ENCODE measurements at places on chromosomes 11 and 22. TPM values are rescaled to one million over a fixed set of nuclear protein-coding genes. Genes with fewer than 3 reads are reported as not detected.

Gene IL10RA
- total RNA-seq = 239 TPM

Gene TBX10
- total RNA-seq = not detected

Gene C11orf97
- total RNA-seq = not detected

Gene OR4A16
- not detected for total RNA-seq

DNA sequence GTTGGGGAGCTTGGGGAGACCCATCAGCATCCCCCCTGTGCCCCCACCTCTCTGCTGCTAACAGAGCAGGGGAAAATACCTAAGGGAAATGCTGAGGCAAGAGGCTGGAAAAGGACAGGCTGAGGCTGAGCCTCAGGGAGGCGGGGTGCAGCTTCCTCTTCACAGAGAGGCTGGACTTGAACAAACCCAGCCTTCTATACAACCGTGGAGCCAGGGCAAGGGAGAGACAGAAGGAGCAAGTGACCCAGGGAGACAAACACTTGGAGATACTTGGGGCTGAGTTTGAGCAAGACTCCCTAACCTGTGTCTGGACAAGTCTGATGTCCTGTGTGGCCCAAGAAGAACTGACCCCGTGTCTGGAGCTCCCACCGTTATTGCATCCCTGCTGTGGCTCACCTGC lies at the start of gene SLCO2B1:
Gene SLCO2B1, plus strand, starts transcription at position 229 of the 400 bp plus-strand sequence. CDS start 275 bp downstream, outside the sequence.
- peak within 1 kb of the TSS; percentile 54 for H3K27ac ChIP-seq
- no peaks in the 10 kb centered on the region for H3K36me3 ChIP-seq
- H3K4me1 ChIP-seq = peaks cover 15% of the 10 kb centered on the region

DNA sequence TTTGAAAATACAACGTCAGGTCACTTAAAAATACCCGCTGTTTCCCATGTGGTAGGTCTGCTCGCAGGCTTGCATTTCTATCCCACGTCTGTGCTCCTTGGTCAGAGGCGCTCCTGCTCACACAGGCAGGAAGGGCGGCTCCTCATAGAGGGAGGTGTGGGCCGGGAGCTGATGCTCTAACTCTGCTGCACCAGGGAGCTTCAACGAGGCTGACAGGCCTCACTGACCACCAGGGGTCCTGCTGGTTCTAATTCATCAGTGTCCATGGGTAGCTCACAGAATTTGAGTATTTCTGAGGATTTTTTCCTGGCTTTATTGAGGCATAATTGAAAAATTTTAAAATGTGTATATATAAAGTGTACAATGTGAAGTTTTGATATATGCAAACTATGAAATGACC lies 68.5 kb downstream of the PIWIL3 start:
- no peak overlapping the region for H3K27ac ChIP-seq
- DNase-seq = no peak
- H3K4me1 ChIP-seq = no peaks in the 10 kb centered on the region
- H3K27me3 ChIP-seq = peaks cover 8% of the 10 kb centered on the region

DNA sequence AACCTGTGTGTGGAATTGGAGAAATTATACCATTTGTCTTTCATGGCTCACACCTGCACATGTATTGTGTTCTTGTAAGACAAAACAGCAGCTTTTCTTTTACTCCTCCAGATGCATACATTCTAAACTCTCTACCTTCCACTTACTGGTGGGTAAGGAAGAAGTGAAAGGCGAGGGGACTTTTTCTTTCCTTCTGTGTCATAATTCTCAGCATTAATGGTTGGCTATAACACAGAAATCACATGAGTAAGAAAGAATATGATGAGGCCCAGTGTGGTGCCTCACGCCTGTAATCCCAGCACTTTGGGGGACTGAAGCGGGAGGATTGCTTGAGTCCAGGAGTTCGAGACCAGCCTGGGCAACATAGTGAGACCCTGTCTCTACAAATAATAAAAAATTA lies 57.8 kb upstream of the SHANK2 start:
- DNase-seq = no peak
- no peaks in the 10 kb centered on the region for H3K36me3 ChIP-seq
- no peaks in the 10 kb centered on the region for H3K27me3 ChIP-seq
- H3K4me1 ChIP-seq = no peaks in the 10 kb centered on the region

- DNase-seq = peak; percentile 14
- H3K27ac ChIP-seq = no peak overlapping the region
- H3K4me3 ChIP-seq = no peak overlapping the region
- no peaks in the 10 kb centered on the region for H3K4me1 ChIP-seq
- no peaks in the 10 kb centered on the region for H3K27me3 ChIP-seq
These were observed 29.7 kb downstream of the LRP4 start for GRCh38 chr11:46888636-46889035.

Data from spleen (tissue), 13 donors.